ENCODE measurements at places on chromosomes 11 and 22. TPM values are rescaled to one million over a fixed set of nuclear protein-coding genes. Genes with fewer than 3 reads are reported as not detected.

DNA sequence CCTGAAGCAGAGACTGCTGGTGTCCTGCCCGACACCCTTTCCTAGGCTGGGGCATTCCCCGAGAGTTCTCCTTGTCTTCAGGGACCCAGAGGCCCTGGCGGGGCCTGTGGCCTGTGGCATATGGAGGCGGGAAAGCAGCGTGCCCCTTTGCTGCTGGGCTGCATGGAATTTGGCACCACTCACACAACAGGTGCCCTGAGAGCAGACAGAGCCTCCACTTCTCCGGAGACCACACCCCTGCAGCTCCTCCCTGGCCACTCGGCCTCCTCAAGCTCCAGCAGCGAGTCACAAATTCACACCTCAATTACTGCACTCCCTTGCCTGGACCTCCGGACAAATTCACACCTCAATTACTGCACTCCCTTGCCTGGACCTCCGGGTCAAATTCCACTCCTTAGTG is 1375.2 kb downstream of the TBC1D22A start:
- no peak for DNase-seq

GRCh38 chr22:23181721-23182308 is 1.5 kb downstream of the BCR start:
- DNase-seq: no peak

DNA sequence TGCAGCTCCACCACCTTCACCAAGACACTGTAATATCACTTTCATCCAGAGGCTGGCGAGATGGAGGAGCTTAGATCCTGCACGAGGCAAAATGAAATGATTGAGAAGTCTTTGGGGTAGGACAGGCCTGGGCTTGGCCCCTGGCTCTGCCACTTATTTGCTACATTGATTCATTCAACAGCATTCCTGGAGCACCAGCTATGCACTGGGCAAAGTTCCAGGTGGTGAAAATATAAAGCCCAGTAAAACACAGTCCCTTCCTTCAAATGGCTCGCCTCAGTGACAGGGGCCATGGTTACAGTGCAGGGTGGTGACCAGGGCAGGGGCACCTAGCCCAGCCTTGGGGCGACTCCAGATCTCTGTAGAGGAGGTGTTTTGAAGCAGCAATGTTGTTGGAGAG is 19.7 kb downstream of the ALX4 start:
- no peak for DNase-seq

DNA sequence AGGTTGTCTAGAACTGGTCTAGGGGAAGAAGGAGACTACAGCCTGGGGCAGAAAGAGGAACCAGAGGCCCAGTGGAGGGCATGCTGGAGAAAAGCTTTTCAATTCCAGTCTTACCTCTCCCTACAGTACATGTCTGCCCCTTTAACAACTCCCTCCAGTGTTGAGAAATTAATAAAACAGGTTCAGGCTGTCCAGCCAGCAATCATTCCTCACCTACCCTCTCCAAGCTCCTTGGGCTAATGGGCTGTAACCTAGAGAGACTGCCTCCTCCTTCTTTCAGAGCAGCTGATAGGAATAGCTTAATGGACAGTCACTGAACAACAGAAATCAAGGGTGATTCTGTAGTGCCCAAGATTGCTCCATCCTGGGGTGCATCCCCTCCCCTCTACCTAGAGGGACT is 8.8 kb downstream of the SLC35F2 start:
- DNase-seq: no peak

The RAB3IL1 gene
- total RNA-seq: 12.1 TPM

- no peak for DNase-seq
Measured at GRCh38 chr11:20501252-20501651, 98.2 kb upstream of the SLC6A5 start.

The MMP27 gene
- total RNA-seq: not detected

DNA sequence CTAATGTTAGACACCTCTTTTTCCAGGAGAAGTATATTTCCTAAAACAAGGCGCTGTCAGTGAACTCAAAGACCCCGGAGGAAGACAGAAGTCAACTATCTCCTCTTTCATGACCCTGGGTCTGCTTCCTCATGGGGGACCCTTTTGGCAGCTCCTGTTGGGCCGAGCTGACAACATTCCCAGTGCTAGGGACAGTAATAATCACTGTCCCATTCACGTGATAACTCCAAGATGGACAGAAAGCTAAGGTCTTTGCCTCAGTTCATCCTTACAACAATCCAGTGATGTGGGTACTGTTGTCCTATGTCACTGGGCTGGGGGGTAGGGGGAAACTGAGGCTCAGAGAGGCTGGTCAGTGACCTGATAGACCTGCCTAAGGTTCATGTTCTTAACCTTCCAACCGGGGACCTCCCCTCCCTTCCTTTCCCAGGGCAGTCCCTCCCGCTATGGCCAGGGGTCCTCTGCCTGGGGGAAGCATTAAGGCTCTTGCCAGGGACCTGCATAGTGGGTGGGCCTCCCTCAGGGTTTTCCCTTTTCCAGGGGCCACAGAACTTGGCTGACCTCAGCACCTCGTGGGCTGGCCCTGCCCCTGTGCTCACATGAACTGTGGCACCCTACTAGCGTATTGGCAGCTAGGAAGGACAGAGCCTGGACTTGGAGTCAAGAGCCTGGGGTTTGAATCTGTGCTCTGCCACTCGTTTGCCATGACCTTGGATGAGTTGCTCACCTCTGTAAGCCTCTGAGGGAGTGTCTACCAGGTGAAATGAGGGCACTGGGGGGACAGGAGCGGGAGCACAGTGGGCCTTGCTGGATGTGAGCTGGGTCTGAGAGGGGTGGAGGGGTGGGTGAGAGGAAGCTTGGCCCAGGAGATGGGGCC is 53.6 kb downstream of the LRRC32 start:
- no peak for DNase-seq

DNA sequence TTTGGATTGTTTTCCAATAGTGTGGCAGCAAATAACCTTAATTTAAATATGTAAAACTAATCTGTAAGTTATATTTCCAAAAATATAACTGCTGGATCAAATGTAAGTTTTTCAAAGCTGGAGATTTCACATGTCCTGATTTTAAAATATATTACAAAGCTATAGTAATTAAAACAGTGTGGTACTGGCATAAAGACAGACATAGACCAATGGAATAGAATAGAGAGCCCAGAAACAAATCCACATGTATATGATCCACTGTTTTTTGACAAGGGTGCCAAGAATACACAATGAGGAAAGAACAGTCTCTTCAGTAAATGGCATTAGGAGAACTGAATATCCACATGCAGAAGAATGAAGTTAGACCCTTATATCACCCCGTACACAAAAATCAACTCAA is 4.0 kb downstream of the OR4X2 start:
- no peak for DNase-seq

DNA sequence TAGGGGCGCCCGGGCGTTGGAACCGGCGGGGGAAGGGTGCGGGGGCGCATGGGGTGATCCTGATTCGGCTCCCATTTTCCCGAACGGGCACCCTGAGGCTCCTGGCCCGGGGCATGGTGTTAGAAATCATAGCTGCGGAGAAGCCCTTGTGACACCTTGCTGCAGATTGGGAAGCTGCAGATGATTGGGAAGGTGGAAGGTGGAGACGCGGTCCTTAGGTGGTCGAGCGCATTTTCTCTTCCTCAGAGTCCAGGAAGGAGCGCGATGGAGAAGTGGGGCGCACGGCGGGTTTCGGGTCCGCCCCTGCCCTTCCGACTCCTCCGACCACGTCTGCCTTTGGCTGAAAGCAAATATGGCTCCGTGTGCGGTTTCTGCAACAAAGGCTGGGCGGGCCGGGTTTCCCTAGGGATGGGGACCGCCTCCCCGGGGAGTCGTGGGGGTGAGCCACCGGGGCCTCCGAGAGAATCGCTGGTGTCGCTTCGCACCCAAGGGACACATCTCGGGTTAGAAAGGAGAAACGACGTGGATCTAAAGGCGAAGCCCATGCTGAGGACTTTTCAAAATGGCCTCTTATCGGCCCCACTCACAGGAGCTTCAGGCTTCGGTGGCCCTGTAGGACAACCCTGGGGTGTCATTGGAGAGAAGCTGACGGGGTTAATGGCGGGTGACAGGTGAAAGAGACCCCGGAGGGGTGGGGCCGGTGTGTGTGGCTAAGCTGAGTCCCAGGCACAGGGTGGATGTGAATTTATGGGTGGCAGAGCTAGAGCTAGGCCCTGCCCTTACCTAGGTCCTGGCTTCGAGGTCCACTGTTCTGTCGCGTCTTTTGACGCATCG is 707 bp upstream of the FTH1 start:
- DNase-seq: no peak

- DNase-seq: no peak
Measured at GRCh38 chr11:30788849-30789248, 202.7 kb upstream of the MPPED2 start.

Data from mucosa of gallbladder (tissue), 1 donor.